ENCODE measurements at places on chromosomes 7 and 10. TPM values are rescaled to one million over a fixed set of nuclear protein-coding genes. Genes with fewer than 3 reads are reported as not detected.

The STEAP2 gene
- total RNA-seq: 0.81 TPM

The GJC3 gene
- 0.86 TPM for total RNA-seq

The ITIH5 gene
- 0.30 TPM for total RNA-seq

The LEP gene
- total RNA-seq: not detected

The CPA4 gene
- total RNA-seq: not detected

The ICA1 gene
- total RNA-seq: 1.9 TPM

The IKZF1 gene
- 2.8 TPM for total RNA-seq

The SLC39A12 gene
- total RNA-seq: 0.08 TPM

The NT5C3A gene
- total RNA-seq: 7.3 TPM

The CCL24 gene
- 0.88 TPM for total RNA-seq

DNA sequence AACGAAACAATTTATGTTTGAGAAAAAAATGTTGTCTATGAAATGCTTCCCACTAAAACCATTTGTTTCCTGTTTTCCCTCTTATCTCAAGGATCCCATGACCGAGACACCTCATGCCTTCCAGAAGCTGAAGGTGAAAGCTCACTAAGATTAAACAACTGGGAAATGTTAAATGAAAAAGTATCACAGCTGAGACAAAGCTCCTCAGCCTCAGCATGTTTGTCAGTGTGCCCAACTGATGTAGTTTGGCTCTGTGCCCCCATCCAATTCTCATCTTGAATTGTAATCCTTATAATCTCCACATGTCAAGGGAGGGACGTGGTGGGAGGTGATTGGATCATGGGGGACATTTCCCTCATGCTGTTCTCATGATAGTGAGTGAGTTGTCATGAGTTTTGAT is 327.3 kb downstream of the HTR7 start:
- no peak for DNase-seq

DNA sequence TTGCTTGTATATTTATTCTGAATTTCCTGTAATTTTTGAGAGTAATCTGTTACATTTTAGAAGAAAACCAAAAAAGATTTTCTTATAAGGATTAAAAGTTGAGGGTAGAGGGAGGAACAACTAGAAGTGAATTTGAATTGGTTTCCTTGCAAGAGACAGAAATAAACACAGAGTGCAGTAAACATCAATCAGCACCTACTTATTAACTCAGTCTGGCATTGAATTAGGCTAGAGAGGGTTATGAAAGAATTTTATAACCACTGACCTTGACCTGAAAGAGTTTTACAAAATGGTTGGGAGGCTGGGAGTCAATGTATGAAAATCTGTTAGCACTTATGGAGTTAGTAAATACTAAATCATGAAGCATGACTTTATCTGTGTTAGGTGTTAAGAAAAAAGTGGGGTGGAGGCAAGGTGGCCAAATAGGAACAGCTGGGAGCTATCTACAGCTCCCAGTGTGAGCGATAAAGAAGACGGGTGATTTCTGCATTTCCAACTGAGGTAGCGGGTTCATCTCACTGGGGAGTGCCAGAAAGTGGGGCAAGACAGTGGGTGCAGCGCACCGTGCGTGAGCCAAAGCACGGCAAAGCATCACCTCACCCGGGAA is 106.5 kb downstream of the PDE1C start:
- DNase-seq: no peak

GRCh38 chr7:32502728-32503127 is 7.4 kb downstream of the AVL9 start:
- DNase-seq: no peak

GRCh38 chr10:46560381-46560780 is 3.9 kb upstream of the GPRIN2 start:
- DNase-seq: peak; percentile 53

- no peak for DNase-seq
These were observed 47.5 kb downstream of the BMPER start for GRCh38 chr7:33952824-33953223.

DNA sequence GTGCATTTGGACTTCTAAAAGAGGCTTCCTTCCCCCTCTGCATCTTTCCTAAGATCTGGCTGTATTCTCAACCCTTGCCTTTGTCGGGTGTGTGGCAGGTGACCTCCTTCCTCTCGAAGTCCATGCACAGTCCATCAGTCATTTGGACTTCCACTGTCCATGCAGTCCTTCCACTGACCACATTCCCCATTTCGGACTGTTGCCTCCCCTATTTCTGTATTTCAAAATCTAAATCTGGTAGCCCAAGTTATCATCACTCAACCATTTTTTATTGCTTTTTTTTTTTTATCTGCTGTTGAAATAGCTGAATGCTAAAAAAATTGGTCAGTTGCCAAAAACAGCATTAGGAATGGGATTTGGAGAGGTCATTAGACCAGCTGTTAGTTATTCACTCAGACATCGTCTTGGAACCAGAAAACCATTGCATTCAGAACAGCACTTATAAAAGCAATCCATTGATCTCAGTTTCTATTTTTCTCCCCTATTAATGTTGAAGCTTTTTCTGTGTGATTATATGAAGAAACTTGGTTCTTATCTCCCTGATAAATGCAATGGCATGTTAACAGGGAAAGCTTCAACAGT is 575.6 kb downstream of the KIF20B start:
- DNase-seq: no peak

DNA sequence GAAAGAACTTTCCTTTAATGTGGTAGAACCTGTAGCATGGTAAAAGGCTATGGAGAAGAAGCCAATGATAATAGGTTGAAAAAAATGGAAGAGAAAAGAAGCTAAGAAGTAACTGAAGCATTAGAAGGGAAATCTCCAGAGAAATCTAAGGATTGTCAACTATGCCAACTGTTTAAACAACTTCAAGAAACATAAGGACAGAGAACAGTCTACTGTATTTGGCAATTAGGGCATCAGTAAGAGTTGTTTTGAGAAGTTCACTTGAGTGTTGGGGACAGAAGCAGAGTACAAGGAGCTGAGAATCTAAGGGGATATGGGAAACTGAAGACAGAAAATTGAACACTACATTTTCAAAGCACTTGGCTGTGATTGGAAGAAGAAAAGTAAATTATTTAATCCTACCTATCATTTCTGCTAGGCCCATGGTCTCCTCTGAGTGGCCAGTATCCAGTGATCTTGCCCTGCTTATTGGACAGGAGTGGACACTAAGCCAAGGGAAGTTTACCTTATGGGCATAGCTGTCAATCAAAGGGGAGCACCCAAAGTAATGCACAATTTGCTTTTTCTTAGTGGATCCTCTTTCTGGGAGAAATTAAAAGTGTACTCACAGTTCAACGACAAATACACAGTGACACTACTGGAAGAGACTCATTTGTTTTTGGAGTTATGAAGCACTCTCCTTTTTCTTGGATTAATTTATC is 56.4 kb upstream of the CCDC71L start:
- DNase-seq: no peak

DNA sequence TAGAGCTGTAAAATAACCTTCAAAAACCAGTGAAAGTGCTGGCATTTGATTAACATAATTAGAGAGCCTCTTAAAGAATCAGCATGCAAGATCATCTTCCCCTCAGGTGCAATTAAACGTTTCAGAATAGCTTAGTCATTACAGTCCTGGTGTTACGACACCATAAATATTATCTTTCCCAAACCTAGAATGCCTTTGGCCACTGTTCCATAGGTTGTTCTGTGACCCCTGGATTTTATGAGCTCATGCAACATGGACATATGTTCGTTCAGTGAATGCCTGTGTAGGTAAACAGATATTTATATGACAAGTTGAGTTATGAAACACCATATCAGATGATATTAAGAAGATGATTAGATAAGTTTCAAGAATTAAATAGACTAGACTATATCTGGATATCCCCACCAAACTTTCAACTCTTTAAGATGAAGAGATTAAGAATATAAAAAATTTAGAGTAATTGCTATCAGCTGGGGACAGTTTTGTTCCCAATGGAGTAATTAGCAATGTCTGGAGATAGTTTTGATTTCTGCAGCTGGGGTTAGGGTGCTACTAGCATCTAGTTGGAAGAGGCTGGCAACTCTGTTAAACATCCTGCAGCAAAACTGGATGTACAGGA is 263.5 kb upstream of the DKK1 start:
- no peak for DNase-seq

DNA sequence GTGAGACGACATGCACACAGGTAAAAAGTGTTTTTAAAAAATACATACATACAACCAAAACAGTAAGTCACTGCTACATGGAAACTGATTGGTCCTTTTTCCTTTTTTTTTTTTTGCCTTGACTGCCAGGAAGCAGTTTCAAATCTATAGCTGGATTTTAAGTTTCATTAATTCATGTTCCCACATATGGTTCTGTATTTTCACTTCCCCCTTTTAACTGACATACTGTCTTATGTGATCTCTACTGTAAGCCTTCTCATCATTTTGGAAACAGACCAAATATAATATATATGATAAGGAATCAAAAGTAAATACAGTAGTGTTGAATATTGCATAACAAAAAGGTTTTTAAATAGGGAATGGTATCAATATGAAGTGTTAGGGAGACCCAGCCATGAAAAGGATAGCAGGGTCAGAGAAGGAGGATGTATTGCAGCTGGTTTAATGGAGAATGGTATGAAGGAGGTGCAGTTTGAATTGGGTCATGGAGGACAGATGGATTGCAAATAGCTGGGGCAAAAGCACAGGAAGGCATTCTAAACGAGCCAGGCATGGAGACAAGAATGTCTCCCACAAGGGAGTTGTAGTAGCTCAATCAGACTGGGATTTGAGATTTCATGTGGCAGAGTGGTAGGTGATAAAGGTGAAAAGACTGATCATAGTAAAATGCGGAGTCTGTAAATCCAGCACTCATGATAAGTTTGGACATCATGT is 5.4 kb downstream of the CAV1 start:
- DNase-seq: no peak

- no peak for DNase-seq
These were observed 189.3 kb downstream of the POLR1F start for GRCh38 chr7:19519443-19520021.

GRCh38 chr10:114607358-114607998 is 50.6 kb downstream of the ABLIM1 start:
- DNase-seq: no peak

- no peak for DNase-seq
These were observed 80.0 kb upstream of the STK17A start for GRCh38 chr7:43502941-43503340.

- DNase-seq: no peak
These were observed 162.1 kb downstream of the ZNF438 start for GRCh38 chr10:30869566-30869965.

- DNase-seq: no peak
These were observed 62.2 kb downstream of the XPNPEP1 start for GRCh38 chr10:109861081-109861480.

DNA sequence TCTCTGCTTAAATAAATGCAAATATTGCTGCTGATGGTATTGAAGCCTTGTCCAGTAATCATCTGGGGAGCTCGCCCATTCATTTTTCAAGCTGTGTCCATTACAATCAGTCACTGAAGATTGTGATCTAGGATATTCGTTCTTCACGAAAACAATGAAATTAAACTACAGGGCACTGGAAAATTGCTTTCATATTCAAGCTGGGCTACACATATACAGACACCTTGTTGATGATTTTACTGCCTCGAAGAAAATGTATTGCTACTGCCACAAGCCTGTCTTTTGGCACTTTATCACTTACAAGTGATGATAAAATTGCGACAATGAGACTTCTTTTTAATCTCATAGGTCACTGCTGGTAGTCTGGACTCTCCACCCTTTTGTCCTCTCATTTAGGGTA is 100.0 kb upstream of the MINDY3 start:
- no peak for DNase-seq

DNA sequence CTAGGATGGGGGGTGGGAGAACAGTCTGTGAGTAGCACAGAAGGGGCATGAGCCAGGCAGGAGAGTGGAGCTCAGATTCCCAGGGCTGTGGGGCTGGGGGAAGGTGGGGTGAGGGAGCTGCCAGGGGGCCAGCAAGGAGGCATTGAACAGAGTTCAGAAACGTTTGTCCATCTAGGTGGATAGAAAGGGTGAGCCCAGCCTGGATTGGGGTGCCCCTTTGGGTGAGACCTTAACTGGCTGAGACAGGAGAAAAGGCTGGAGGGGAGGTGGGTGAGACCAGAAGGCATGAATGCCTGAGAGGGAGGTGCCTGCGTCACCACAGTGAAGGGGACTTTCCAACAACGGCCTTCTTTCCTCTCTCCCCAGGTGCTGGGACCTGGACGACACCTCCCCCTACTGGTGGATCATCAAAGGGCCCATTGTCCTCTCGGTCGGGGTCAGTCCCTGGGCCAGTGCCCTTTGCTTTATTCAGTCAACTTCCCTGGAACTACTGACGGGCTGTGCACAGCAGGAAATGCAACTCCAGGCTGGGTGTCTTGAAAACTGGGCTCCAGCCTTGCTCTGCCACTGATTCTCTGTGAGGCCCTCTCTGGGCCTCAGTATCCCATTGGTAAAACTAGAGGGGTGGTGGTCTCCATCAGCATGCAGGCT is 11.0 kb downstream of the GHRHR start:
- DNase-seq: peak; percentile 72

- peak; percentile 67 for DNase-seq
These were observed at the start of gene TMEM273 for GRCh38 chr10:49187950-49188761. TSS of gene TMEM273 (minus strand) at chr10:49188391. CDS start at chr10:49188336, 55 bp downstream.

- DNase-seq: no peak
These were observed 212.4 kb upstream of the NPSR1 start for GRCh38 chr7:34445653-34446052.

DNA sequence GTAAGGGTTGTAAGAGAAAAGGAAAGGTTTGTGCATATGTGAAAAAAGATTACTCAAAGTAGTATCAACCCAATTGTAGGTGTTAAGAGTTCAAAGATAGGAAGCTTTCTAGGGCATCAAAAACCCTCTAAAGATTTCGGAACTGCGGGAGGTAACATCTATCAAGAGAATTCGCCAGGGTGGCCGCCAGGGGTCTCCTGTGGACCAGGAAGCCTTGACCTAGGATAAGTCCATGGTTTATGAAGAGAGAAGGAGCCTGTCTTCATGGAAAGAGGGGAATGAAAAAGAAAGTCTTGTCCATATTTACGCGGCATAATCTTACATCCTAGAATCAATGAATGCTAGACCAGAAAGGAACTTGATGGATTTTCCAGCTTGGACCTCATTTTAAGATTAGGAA is 140.7 kb upstream of the CALCR start:
- DNase-seq: no peak

Measured in left lobe of liver (tissue), 2 donors.